NCI-H2107 (cell line): ENCODE measurements at places on chromosomes 5 and 9.

DNA sequence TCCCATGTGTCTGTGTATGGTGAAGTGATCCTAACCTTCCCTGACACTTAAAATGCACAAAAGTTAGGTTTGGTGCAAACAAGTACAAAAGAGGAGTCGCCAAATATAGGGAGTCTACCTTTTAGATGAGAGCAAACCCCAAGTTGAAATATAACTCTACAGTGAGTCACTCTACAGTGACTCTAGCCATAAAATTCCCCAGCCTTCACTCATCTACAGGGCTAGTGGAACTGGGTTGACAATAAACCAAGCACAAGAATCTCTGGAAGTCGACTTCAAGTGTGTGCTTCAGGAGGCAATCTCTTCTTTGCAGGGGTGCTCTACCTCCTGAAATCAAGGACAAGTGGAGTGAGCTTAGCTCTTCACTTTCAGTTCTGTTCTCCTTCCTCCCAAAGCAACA, 3.3 kb downstream of the SHISAL2B start:
- DNase-seq = no peak

DNA sequence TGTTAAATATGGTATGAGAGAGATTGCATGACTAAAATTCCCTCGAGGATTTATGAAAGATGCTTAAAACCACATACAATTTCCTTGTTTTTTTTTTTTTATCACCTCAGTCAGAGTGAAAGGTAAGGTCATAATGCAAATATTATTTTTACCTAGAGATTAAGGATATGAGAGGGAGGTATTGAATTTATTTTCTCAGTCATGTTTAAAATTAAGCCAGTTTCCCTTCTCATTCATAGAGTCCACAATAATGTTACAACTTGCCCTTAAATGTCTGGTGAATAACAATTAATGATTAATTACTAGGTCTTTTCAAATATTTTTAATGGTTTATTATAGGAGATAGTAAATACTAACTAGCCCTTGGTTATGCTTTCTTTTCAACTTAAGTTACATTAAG, 144.9 kb upstream of the HAPLN1 start:
- DNase-seq = no peak

DNA sequence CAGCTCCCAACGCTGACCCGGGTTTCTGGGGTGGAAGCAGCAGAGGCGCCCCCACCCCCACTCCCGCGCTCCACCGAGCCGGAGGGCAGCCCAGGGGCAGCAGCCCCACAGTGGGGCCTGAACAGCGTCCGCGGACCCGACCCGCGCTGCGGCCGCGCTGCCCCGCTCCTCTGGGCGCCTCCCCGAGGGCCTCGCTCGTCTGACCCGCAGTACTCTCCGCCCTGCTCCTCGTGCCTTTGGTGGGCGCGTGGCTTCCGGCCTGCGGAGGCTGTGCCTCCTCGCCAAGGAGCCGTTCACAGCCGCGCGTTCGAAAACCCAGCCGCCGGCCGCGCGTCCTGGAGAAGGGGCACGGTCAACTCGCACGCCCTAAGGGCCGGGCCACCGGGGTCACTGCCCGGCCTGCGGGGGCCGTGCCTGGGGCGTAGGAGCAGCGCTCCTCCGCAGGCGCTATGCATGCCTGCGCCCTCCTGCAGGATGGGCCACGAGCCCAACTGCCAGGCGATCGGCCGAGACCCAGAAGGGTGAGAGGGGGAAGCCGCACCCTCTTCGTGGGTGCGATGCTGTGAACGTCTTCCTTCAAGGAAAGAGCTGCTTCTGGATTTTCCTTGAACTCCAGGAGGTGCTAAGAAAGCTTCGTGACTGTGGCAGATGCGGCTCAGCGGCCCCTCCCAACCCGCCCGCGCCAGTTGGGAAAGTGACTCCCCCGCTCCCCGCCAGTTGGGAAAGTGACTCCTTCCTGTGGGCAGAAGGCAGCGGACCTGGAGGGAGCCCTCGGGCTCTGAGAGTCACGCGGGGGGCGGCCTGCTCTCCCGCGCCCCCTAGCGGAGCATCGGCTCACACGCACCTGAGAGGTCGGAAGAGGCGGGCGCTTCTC, 82.7 kb downstream of the HSD17B3 start:
- DNase-seq = no peak

- DNase-seq = no peak
Measured at GRCh38 chr9:128349772-128350171, 9.4 kb downstream of the SLC27A4 start.

- DNase-seq = no peak
Measured at GRCh38 chr5:34847056-34847455, 8.1 kb downstream of the TTC23L start.

GRCh38 chr5:154885439-154885838, 27.0 kb downstream of the CNOT8 start:
- DNase-seq = no peak

DNA sequence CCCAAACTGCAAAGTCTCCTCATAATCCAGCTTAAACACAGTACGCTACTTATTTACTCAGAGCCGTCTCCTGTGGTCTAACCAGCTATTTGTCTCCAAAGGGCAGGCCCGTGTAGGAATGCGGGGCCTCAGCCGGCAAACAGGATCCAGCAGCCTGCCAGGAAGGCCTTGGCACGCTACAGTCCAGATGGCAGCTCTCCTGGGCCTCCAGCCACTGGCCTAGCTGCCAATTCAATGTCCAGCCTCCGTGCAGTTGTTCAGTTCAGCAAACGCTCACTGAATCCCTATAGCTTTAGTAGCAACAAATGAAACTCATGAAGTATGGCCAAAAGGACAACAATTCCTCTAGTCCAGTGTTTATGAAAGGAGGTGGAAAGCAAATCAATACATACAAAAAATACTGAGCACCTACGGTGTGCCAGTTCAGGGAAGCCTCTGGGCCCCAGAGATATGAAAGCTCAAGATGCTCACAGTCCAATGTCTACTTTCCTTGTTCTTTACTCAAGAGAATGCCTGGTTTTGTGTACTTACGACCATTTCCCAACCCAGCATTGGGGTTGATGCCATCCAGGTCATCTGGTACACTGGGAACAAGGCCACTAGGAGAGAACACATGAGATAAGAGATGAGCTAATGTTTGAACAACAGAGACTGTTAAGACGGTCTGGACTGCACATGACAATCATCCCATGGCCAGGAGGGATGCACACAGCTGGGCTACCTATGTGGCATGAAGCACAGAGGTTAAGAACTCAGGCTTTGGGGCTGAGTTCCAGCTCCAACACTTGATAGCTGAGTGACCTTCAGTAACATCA, 8.3 kb downstream of the CDK5RAP2 start:
- DNase-seq = no peak

GRCh38 chr5:7857361-7857760, 6.4 kb upstream of the CFAP90 start:
- DNase-seq = no peak

DNA sequence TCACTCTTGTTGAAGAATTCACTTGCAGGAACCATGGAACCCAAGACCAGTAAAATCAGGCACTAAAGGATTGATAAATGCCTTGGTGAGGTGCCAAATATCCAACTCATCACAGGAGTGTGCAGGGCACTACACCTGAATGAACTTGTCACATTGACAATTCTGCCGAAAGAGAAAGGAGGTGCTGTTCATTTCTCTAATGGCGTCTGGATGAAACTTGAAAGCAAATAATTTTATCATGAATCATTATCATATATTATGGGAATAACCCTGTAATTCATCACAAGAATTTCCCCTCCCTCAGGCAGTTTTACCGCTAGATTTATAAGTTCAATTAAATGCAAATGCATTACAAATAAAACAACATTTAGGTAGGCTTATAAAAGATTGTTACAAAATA, 360.0 kb downstream of the GLIS3 start:
- DNase-seq = no peak

DNA sequence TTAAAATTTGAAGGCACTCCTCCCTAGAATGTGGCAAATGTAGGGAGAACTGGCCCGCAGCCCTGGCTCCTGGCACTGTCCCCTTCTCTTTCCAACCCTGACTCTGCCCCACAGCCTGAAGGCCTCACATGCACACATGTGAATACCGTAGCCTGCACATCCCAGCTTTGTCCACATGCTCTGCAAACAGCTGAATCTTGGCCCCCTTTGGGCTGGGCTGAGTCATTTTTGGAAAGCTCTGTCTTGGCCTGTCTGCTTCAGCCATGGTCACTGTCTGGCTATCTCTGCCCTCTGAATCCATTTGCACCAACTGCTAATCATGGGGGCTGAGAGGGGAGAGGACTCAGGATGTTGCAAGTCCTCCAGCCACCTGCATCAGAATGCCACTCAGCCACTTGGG, 22.1 kb upstream of the GALNT10 start:
- DNase-seq = no peak

DNA sequence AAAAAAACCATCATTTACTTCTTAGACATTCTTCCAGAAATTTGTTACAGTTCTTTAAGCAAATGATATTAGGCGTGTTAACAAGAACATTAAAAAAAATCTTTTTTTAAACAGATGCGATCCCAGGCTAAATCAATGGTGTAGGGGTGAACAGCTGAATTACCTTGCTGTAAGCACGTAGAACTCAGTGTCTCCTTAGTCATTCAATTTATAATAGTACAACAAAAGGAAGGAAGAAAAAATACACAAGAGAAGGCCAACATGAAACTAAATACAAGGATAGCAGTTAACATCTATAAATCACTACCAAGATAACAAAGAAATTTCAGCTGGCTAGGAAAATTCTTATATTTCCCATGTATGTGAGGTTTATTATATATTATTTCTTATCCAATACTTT, 35.4 kb downstream of the AGXT2 start:
- DNase-seq = no peak

DNA sequence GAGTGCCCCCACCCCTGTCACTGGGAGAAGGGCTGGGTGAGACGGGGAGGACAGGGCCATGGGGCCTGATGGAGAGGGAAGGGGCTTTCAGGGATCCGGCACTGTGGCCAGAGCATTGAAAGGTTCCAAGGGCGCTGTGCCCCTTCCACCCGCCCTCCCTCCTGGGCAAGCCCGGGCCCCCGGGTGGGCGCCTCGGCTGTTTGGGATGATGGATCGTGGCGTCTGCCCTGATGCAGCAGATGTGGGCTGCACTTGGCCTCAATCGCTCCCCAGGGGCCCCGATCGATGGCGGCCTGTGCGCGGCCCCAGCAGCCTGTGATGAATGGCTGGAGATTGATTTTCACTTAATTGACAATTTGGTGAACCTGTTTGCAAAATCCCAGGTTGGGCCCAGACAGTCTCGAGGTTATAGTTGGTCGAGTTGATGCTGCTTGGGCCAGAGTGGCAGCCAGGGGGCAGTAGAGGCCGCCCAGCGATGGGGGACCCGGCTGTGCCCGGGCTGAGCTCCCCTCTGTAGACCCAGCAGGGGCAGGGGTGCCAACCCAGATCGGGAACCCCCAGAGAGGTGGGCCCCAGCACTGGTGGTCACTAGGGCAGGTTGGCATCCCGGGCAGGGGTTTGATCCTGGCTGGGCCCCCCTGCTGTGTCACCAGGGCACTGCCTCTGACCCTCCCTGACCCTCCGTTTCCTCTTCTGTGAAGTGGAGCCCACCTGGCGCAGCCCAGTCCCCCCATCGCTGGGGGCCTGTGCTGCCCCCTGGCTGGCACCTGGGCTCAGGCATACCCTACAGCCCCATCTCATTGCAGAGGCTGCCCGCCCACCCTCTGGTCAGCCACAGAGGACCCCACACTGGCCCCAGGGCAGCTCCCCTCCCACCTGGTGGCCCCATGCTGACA, 34.7 kb downstream of the LHX3 start:
- DNase-seq = no peak

DNA sequence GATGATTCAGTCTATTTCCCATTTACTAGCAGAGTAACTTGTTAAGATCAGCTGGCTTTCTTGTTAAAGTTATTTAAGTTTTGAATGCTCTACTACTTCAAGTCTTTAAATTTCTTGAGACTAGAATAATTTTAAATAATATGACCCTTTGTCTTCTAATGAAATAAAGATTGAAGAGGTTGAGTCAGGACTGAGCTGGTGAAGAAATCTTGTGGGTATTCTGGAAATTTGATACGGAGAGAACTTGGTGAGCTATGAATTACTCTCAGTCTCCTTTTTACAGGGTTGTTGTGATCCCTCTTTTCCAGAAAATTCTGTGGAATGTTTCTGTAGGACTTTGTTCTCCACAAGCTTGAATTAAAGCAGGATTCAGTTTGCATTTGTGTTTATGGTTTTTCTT, 29.3 kb downstream of the RNF20 start:
- no peak for DNase-seq

DNA sequence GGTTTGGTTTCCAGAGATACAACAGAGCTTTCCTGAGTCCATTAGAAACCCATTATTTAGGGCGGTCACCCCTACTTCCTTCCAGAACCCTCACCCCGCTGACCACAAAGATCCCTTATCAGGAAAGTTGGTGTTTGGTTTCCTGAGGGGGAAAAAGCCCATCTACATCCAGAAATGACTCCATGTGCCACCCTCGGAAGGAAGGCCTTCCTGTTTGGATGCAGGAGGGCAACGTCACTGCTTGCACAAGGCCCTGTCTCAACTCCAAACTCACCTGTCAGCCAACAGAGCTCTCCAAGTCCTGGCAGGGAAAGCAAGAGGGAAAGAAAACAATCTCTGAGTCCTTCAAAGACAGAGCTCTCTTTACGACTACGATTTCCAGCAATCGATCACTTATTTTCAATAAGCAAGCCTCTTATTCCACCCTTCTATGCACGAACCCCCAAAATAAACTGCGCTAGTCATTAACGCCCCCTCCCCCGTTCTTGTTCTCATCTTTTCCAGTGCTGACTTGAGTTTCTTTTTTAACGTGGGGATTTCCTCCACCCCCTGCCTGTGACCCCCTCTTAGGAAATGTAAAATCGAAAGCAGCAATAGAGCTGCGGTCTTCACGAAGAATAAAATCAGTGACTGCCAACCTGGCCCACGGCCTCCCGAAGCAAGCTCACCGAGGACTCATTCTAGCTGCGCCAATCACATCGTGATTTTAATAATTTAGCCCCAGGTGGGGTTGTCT, 35.7 kb upstream of the NTNG2 start:
- no peak for DNase-seq

DNA sequence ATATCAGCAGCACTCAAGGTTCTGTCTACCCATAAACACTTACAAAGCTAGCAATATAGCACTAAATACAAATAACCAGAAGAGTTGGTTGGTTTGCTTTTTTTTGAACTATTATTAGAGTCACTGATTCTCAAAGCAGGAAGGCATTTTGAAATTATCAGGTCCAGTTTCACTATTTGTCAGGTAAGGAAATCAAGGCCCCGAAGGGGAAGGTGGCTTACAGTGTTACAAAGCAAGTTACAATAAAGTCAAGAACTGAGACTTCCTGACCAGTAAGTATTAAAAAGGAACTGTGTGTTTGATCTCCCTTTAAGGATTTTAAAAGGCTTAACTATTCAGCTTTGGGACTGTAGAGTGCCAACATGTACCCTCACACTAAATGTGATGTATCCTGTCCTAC, 10.8 kb downstream of the C5orf15 start:
- no peak for DNase-seq
